CD4-positive, alpha-beta T cell treated with Interleukin-2 at 100 ng/mL for 4 hours (primary cell): ENCODE measurements at places on chromosomes 1 and 21.

DNA sequence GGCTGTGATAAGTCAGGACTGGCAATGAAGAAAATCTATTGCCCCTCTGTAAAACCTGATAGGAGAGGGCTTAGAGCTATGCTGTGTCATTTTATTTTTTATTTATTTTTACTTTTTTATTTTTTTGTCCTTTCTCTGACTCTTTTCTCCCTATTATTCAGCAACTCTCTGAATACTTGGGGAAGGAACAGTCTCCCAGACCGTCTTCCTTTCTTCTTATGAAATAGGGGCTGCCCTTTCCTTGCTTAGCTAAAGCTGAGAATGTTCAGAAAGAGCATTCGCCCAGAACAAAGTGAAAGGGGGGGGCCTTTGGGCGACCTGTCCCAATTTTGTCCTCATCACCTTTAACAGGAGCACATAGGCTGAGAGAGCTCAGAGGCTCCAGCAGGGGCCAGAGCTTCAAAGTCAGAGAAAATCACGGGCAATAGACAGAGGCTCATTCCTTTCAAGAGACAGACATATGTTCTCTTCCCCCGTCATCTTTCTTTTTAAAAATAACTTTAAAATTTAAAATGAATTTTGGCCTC, 80.9 kb downstream of the RNF220 start:
- DNase-seq: no peak

GRCh38 chr1:224067621-224068457, 46.1 kb upstream of the FBXO28 start:
- DNase-seq: no peak

- no peak for DNase-seq
These were observed 8.6 kb downstream of the CLDN14 start for GRCh38 chr21:36471254-36471723.

- no peak for DNase-seq
These were observed 4.8 kb downstream of the MX2 start for GRCh38 chr21:41366522-41367151.

DNA sequence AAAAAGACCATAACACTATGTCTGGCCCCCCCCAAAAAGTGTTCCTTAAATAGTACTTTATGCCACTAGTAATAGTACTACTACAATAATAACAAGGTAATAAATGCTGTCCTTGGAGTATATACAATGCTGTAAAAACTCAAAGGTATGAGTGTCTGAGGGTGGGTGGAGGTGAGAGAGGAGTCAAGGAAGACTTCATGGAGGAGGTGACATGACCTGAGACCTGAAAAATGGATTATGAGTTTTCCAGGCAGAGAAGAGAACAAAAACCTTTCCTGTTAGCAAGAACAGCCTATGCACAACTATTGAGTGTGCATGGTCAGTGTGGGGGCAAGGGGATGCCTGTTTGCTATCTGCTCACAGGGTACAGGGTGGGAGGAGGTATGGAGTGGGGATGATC, 290.2 kb upstream of the USP24 start:
- no peak for DNase-seq

DNA sequence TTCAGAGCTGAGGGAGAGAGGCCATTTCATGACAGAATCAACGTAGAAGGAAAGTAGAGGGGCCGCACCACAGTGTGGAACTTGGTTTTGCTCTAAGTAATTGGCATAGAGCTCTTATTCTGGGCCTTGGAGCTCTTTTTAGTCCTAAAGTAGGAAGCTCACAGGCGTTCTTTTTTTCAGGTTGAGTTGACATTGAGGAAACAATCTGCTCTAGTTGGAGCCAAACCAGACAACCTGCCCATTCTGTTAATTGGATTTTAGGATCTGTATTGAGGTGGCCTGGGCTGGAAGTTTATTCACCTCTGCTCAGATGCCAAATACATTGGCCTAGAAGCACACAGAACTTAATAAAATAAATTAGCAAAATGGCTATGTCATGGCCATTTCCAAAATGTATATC, 1093.9 kb downstream of the ADGRL2 start:
- DNase-seq: no peak

DNA sequence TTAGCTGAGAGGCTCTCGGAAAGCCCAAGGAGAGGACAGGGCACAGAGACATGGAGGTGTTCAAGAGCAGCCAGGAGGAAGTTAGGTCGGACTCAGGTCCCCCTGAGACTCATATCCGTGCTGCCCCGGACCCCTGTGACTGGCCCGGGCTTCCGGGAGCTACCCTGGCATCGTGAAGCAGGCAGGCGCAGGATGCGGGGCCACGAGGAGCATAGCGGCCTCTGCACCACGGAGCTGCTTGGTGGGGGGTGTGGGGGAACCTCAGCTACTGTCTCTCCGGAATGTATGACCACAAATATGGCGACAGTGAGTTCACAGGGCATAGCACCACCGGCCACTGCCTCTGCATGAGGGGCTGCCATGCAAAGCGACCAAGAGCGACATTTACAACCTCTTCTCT, 112.2 kb upstream of the GUCA2B start:
- DNase-seq: no peak

DNA sequence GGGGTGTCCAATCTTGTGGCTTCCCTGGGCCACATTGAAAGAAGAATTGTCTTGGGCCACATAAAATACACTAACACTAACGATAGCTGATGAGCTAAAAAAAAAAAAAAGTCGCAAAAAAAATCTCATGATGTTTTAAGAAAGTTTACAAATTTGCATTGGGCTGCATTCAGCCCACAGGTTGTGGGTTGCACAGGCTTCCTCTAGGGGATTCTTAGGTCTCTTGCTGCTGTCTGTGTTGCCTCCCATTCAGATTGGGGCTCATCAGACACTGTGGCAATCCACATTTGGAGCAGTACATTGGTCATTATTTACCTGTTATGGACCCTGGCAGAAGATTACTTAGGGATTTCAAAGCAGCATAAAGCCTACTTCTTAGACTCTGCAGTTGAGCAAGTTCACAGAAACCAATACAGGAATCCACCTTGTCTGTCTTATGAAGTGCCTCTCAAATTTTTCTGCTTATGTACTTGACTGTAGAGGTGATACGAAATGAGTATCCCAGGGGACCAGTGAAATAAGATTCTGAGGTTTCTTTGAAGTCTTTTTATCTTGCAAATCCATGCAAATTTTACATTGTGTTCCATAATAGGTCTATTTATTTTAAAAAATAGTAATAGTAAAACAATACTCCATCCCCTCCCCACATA, 205.5 kb downstream of the RPS6KC1 start:
- DNase-seq: no peak

GRCh38 chr1:201826830-201827229, 2.1 kb upstream of the IPO9 start:
- no peak for DNase-seq

DNA sequence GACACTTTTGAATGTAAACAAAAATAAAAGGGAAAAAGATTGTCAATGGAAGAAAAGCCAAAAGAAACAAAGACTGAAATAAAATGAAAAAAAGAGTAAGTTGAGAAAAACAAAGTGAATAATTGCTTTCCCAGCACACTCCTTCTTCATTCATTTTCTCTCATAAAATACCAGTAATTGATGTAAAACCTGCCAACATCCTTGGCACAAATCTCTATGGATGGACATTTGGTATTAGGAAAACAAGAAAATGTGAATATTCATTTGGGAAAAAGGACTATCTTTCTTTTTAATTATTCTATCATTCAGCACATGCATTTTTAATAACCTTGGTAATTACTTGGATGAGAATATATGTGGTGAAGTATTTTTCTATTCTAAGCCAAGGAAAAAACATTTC, 204.4 kb upstream of the TNR start:
- DNase-seq: no peak
